ENCODE measurements at places on chromosomes 2 and 18.
A peak's percentile ranks its signal among the peaks of the same experiment; 100 is the strongest.

GRCh38 chr2:1582891-1583341 lies 161.4 kb downstream of the PXDN start:
- no peak for DNase-seq

- DNase-seq = no peak
These were observed 153.2 kb downstream of the WDPCP start for GRCh38 chr2:63435070-63435469.

- DNase-seq = no peak
These were observed 135.0 kb downstream of the SCG2 start for GRCh38 chr2:223467196-223467595.

DNA sequence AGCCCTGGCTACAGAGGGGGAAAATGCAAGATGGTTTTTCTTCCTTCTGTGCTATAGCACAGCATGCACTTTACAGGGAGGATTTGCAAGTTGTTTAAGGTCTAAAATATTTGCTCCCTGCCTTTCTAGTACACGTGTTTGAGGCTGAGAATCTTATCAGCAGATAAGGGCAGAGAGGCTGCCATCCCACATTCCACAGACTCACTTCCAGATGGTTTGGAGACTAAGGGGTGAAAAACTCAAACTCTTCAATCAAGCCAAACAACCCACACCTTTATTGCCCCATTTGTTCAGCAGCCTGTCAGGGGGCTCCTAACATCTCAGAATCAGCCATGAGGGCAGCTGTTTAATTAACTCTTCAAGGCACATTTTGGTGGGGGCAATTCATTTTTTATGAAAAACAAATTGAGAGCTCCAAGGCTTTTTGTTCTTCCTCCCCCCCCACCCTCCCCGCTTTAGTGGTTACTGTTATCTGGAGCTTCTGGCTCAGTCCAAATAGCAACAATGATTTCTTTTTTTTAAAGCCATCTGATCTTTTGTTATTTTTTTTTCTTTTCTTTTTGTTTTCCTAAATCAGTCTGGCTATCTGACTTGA lies 242.6 kb upstream of the NT5C1B start:
- no peak for DNase-seq

DNA sequence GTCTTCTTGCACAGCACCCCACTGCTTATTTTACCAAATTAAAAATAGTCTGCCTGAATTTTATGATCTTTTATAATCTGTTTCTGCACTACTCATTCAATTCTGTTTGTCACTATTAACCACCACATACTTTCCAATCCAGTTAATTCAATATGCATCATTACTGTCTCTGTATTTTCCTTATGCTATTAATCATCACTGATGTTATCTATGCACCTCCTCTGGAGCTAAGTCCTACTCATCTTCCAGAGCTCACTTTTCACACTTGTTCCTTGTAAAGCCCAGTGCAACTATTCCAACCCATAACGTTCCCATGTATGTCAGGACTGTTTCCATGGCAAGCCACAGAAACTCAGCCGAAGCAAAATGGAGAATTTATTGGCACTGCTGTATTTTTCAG lies 713.6 kb downstream of the PLCL1 start:
- DNase-seq = no peak

- DNase-seq = peak; percentile 0
These were observed 73.6 kb downstream of the OTX1 start for GRCh38 chr2:63124218-63124617.

- no peak for DNase-seq
These were observed 678.8 kb downstream of the KCNJ3 start for GRCh38 chr2:155377266-155377680.

DNA sequence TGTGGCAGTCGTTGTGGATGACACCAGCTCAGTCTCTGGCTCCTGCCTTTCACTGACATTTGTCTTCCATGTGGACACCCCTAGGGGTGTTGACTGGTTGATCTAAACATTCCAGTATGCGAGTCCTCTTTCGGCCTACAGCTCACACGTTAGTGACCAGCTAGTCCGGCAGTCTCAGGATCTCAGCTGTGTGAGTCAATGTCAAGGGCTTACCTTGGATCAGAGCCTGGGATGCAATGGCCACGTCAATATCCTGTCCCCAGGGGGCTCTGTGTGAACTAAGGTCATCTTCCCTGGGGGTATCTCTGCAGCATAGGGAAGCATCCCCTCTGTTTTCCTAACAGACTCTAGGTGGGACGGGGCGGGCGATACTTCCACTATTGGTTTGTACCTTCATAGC lies 35.1 kb upstream of the YWHAQ start:
- no peak for DNase-seq

- DNase-seq = no peak
These were observed 77.7 kb upstream of the APCDD1 start for GRCh38 chr18:10376731-10377130.

DNA sequence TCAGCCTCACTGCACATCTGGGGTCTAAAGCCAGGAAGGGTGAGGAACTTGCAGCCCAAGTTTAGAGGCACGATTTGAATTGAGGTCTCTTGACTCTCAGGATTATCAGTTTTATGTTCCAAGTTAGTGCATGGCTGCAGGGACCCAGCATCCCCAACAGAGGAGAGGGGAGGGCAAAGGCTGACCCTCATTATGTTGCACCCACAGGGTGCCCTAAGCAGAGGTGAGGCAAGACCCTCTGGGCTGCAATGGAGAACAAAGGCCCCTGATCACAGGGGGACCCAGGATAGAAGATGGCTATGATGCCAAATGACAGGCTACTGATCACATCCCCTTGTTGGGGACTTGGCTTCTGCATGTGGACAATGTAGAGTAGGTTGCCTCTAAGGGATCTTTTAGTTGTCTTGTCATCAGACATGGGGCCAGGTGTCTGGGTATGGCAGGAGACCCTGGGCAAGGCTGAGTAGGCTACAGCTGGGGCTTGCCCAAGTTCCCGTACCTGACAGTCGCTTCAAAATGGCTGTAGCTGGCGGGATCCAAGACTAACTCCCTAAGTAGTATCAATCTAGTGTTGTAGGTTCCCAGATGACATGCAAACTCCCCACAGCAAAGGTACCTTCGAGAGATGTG lies 4.5 kb upstream of the GDF7 start:
- no peak for DNase-seq

GRCh38 chr2:209526561-209526960 lies 102.7 kb downstream of the MAP2 start:
- DNase-seq = no peak

GRCh38 chr2:96537734-96538486 lies 1.4 kb downstream of the ARID5A start:
- DNase-seq = peak; percentile 67

DNA sequence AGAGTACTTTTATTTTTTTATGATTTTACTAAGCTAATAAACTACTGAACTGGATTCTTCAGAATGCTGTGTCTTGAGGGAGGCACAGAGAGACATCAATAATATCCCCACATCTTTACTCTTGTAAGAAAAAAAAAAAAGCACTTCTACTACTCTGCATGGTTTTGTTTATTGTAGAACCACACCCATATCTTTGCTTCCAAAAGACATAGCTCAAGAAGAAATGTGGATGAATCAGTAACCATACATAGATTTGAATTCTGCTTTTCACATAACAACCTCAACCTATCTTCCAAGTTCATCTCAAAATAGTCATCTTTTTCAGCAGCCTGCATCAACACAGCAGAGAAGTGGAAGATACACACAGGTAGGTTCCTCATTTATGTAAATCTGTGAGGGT lies 12.2 kb upstream of the COL5A2 start:
- DNase-seq = no peak

Data from CD4-positive, alpha-beta T cell (primary cell).